HFFc6 (cell line): ENCODE measurements at places on chromosomes 12 and 14.

DNA sequence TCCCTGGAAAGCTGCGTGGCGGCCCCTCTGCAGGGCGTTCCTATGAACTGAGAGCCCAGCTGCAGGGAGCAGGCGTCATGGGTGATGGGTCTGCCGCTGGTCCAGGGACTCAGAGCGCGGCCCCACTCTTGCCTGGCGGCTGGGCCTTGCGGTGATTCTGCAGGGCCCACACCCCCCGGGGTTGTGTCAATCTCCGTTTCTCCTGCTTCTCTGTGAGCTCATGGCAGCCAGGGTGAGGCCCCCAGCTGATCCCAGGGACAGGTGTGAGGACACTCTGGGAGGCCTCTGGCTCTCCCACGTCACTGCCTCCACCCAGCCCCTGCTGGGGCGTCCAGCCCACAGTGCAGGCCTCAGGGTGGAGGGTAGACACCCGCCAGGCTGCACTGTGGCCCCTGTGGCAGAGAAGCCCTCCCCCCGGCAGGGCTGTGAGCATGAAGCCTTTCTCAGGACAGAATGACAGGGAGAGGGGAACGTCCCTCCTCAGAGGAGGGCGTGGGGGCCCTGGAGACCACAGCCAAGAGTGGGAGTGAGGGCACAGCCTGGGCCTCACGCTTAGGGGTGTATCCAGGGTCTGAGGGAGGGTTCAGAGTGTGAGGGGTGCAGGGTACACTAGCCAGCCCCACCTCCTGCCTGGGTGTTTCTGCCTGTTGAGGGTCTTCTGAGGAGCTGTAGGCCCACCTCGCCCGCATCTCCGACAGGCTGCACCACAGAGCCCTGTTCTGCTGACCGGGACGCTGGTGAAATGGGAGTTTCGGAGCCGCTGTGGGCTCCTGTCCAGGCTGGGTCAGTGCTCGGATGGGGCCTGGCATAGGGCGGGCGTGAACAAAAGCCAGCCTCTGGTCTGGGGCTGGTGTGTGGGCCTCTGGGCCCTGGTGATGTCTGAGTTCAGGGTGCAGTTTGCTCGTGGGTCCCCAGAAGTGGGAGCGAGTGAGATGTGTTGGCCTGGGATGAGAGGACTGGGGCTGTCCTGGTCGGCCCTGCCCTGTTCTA lies 26.7 kb upstream of the CRIP2 start:
- H3K36me3 ChIP-seq, result peaks cover 6% of the 10 kb centered on the region; the same call in 1 of the 2 replicates
- H3K4me1 ChIP-seq, result no peaks in the 10 kb centered on the region
- no peak for DNase-seq
- H3K4me3 ChIP-seq, result no peak overlapping the region
- H3K27me3 ChIP-seq, result peaks cover 6% of the 10 kb centered on the region

GRCh38 chr12:10170216-10170615 lies 1.7 kb downstream of the OLR1 start:
- peaks cover 2% of the 10 kb centered on the region; the same call in 1 of the 2 replicates for H3K27me3 ChIP-seq
- peak overlapping the region; percentile 32 for H3K27ac ChIP-seq
- peak overlapping the region; percentile 61 for H3K4me3 ChIP-seq
- peak; percentile 55 for DNase-seq

DNA sequence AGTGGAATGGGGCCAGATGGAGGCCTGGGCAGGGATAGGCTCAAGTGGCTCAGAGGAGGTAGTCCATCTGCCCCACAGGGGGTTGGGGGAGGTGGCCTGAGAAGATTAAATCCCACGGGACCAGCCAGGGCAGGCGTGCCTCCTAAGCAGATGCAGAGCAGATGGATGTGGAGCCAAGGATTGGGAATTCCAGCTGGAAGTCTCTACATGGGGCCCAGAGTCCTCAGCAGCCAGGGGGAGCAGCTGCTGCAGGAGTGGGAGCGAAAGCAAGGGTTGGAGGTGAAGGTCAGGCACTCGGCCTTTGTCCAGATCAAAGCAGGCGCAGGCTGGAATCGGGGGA lies 42.4 kb upstream of the VRK1 start:
- H3K4me3 ChIP-seq, result no peak overlapping the region
- DNase-seq, result no peak
- no peaks in the 10 kb centered on the region for H3K4me1 ChIP-seq
- H3K36me3 ChIP-seq, result no peaks in the 10 kb centered on the region

GRCh38 chr12:121423253-121423652 lies 23.3 kb downstream of the RNF34 start:
- H3K27me3 ChIP-seq, result no peaks in the 10 kb centered on the region; the same call in none of the 2 replicates
- H3K4me1 ChIP-seq, result peaks cover 10% of the 10 kb centered on the region
- peak overlapping the region; percentile 22; the same call in 1 of the 2 replicates for H3K27ac ChIP-seq
- H3K36me3 ChIP-seq, result peaks cover 42% of the 10 kb centered on the region

DNA sequence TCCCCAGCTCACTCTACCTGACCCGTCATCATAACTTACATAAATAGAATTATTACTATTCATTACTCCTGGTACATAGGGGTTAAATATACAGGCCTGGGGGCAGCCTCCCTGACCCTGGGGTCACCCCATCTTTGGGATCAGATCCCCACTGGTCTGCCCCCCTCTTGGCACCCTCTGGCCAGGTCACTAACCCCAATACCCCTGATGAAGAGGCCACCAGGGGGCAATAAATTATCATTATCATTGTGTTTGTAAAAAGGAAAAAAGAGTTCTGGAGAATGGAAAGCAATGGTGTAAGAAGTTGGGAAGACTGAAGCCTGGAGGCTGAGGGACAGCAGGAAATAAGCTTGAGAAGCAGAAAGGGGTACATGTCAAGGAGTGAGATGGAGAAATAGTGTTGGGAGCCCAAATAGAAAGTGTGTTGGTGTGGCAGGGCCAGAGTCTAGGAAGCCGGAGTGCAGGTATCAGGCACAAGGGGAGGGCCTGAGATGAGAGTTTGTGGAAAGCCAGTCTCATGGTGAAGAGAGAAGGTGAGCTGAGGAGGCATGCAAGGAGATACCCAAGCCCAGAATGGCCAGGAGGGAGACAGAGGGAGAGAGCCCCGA lies 6.1 kb upstream of the AAAS start:
- DNase-seq, result no peak
- H3K36me3 ChIP-seq, result no peaks in the 10 kb centered on the region
- no peak overlapping the region for H3K27ac ChIP-seq

- peaks cover 72% of the 10 kb centered on the region for H3K4me1 ChIP-seq
- peak; percentile 86 for DNase-seq
- peaks cover 3% of the 10 kb centered on the region for H3K27me3 ChIP-seq
- H3K36me3 ChIP-seq, result peaks cover 5% of the 10 kb centered on the region; the same call in 1 of the 2 replicates
These were observed 191.4 kb downstream of the CACNA1C start for GRCh38 chr12:2244013-2244861.

- DNase-seq, result no peak
- no peaks in the 10 kb centered on the region for H3K36me3 ChIP-seq
- H3K27ac ChIP-seq, result no peak overlapping the region
- no peak overlapping the region for H3K4me3 ChIP-seq
- H3K4me1 ChIP-seq, result peaks cover 26% of the 10 kb centered on the region
These were observed 46.9 kb upstream of the HIF1A start for GRCh38 chr14:61648377-61648776.

DNA sequence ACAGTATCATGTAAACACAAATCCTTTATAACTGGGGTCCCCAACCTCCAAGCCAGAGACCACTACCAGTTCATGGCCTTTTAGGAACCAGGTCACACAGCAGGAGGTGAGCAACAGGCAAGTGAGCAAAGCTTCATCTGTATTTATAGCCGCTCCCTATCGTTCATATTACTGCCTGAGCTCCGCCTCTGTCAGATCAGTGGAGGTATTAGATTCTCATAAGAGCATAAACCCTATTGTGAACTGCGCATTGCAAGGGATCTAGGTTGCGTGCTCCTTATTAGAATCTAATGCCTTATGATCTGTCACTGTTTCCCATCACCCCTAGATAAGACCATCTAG lies 49.9 kb downstream of the LRP6 start:
- DNase-seq, result no peak
- H3K27ac ChIP-seq, result peak overlapping the region; percentile 51; the same call in 1 of the 2 replicates
- H3K4me1 ChIP-seq, result peaks cover 45% of the 10 kb centered on the region
- H3K4me3 ChIP-seq, result no peak overlapping the region
- peaks cover 2% of the 10 kb centered on the region; the same call in 1 of the 2 replicates for H3K27me3 ChIP-seq
- H3K36me3 ChIP-seq, result no peaks in the 10 kb centered on the region
